ENCODE measurements at places on chromosomes 6 and 20.
A peak's percentile ranks its signal among the peaks of the same experiment; 100 is the strongest.

GRCh38 chr6:109945091-109945490 is 33.0 kb upstream of the GPR6 start:
- DNase-seq = no peak

DNA sequence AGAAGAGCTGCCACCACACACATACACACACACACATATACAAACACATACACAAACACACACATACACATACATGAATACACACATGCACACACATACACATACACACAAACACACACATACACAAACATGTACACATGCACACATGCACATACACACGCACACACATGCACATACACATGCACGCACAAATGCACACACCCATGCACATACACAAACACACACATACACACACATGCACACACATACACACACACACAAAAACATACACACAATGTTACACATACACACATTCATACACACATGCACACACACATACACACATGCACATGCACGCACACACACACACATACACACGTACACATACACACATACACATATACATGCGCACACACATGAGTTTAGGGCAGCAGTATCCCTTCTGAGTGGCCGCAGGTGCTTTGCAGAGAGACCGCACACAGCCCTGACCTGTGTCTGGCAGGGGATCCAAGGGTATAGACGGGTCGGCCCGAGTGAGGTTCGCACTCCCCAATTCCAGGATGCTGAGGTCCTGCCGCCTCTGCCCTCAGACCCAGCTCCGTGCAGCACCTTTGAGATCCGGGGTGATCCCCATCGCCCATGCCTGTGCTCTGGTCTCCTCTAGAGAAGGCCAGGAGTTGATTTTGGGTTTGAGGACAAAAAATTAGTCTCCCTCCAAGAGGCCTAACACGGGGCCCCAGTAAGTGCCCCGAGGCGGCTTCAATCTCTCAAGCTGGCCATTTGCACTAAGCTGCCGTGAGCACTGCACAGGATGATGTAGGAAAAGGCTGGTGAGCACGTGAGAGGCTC is 56.8 kb downstream of the TMEM242 start:
- no peak for DNase-seq

GRCh38 chr6:72616406-72617015 is 5.4 kb upstream of the KCNQ5 start:
- no peak for DNase-seq

- no peak for DNase-seq
These were observed 515.7 kb upstream of the FLRT3 start for GRCh38 chr20:14853079-14853478.

- peak; percentile 81 for DNase-seq
These were observed 10.0 kb upstream of the TBX18 start for GRCh38 chr6:84774157-84774984.

- DNase-seq = no peak
These were observed 45.2 kb downstream of the PPP1R3G start for GRCh38 chr6:5130135-5130866.

DNA sequence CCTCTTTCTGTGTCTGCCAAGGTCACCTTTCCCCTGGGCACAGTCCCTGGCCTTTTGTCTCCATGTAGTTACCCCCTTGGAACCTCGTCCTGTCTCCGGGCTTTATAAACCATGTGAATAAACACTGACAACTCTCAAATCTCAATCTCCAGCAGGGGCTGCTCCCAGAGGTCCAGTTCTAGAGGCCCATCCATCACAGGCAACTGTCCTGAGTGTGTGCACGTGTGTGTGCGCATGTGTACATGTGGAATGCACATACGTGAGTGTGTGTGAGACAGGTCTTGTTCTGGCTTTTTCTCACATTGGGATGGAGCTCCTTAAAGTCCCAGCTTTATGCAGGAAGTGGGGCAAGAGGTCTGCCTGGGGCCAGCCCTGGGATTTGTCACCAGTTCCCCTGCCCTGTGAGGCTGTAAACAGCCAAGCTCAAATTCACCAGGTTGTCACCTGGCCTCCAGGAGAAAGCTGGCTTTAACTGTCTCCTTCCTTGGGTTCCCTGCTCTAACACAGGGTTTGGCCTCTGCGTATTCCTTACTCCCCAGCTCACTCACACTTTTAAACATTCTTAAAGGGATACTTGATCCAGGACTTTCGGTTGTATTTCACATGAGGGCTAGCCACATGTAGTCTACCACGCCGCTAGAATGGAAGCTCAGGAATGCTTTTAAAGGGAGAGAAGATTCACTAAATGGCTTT is 42.7 kb downstream of the RAMACL start:
- DNase-seq = no peak

DNA sequence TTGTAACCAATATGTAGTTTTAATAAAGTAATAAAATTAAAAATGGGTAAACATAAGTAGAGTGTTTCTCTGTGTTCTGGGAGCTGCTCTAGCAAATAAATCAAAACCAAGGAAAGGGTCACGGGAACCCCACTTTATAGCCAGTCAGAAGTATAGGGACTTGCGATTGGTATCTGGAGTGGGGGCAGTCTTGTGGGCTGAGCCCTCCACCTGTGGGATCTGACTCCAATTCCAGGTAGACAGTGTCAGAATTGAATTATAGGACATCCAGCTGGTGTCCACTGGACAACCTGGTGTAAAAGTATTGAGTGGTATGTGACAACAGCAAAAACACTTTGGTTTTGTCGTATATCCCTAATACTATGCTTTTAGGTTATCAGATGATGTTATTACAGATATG is 14.5 kb downstream of the SOD2 start:
- DNase-seq = no peak

DNA sequence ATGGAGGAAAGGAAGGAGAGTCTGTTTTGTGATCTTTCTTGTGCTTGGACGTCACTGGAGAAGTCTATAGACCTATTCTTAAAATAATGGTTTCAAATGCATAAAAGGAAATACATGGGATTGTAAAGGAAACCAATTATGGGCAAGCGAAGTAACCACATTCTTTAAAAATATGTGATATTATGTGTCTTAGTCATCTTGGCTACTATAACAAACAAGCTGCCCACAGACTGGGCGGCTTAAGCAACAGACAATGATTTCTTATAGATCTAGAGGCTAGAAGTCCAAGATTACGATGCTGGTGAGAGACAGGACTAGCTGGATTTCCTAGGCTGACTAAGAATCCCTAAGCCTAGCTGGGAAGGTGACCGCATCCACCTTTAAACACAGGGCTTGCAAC is 49.4 kb upstream of the CD83 start:
- no peak for DNase-seq

GRCh38 chr6:90469906-90470305 is 117.0 kb downstream of the MAP3K7 start:
- DNase-seq = no peak

DNA sequence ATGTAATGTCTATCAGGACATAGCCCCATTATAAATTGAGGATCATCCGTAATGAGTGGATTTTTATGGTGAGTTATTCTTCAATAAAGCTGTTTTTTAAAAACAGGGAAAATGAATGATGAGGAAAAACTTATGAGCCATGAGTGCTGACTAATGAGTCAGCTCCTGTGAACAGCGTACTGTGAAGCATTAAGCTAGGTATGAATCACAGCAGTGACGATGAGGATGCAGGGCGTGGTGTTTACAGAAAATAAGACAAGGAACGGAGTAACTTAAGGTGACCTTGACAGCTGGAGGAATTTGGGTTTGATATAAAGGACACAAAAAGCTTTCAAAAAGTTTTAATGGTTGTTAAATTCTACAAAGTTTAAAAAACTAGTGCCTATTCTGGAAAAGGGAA is 96.3 kb downstream of the FOXF2 start:
- no peak for DNase-seq

GRCh38 chr6:47152666-47153403 is 110.7 kb upstream of the ADGRF1 start:
- no peak for DNase-seq

DNA sequence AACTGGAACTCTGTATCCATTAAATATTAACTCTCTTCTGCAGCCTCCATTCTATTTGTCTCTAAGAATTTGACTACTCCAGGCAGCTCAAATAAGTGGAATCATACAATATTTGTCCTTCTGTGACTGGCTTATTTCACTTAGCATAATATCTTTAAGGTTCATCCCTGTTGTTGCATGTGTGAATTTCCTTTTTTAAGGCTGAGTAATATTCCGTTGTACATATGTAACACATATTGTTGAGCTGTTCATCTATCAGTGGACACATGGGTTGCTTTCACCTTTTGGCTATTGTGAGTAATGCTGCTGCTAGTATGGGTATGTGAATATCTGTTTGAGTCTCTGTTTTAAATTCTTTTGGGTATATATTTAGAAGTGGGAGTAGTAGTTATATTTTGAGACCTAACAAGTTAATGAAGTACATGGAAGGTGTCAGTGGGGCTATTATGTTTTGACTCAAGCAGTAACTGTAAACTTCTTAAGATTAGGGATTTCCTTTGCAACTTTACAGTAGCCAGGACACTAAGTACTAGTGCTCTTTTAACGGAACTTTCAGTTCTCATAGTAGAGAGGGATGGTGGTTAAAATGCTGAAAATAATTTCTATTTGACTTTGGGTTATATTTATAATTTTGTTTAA is 29.7 kb upstream of the TMEM217 start:
- no peak for DNase-seq

- DNase-seq = no peak
These were observed 771.4 kb upstream of the MMS22L start for GRCh38 chr6:98054453-98054852.

DNA sequence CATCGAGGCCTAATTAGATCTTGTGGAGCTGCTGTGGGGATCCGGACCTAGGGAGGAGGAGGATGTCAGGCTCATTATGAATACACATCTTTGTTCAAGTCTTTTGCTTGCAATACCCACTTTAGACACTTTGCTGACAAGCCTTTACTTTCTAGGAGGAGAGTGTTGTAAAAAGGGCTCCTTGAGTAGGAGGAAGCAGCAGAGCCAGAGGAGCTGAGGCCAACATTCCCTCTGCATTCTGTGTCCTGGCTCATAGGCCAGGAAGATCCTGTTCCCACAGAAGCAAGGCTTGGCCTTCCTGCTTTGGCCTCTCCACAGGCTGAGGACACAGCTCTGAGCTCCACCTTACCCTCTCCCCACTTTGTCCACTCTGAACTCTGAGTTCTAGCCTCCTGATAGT is 67.1 kb downstream of the TPD52L1 start:
- peak; percentile 9 for DNase-seq

- DNase-seq = no peak
These were observed 71.1 kb upstream of the THEMIS start for GRCh38 chr6:127971945-127972391.

DNA sequence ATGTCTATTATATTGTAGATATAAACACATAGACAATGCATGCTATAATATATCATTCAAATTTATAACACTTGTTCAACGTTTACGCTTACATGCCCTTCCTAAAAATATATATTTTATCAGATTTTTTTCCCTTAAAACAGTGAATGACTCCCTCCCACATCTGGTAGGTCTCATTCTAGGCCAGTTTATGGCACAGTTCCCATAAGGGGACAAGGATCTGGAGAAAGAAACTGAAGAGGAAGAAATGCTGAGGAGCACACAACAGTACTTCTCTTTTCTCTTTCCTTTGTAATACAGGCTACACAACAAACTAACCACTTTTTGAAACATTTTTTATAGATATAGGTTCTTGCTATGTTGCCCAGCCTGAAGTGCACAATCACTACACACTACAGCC is 48.6 kb upstream of the RCAN2 start:
- DNase-seq = no peak

DNA sequence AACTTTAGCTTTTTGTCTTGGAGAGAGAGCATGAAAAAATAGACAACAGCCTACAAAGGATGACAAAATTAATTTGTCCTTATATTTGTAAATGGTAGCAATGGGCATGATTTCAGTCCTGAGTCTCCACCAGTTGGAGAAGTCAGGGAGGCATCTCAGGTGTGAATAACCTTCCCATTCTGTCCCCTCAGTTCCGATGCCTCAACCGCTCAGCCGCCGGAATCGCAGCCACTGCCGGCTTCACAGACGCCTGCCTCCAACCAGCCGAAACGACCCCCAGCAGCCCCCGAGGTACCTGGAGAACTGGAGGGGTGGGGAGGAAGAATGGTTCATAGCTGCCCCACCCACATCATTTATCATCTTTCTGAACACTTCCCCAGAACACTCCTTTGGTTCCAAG is 3.6 kb downstream of the PRRC2A start:
- no peak for DNase-seq

DNA sequence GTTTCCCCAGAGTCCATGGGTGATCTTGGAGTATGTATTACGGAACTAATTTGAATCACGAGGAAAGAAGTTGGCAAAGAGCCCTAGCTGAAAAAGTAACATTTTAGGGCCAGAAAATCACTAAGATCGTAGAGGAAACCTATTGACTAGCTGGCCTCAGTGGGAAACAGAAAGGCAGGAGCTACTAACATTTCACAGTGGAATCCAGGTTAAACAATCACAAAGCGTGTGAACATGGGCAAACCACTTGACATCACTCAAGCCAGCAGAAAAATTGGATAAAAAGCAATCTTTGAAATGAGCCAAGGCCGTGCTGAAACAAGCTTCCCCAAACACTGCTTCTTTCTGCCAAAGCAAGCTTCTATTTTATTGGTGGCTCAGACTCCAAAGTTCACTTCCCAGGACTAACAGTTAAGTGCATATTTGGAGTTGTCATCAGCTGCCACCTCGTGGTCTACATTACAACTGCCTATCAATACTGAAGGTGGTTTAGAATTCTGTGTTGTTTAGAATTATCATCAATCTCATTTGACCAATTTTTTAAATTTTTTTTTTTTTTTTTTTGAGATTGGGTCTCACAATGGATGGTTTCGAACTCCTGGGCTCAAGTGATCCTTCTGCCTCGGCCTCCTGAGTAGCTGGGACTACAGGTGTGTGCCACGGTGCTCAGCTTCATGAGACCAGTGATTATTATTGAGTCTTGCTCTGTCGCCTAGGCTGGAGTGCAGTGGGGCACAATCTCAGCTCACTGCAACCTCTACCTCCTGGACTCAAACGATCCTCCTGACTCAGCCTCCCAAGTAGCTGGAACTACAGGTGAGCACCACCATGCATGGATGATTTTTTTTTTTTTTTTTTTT is 10.6 kb downstream of the RPS10 start:
- DNase-seq = peak; percentile 9

- no peak for DNase-seq
These were observed 3.3 kb upstream of the BIRC7 start for GRCh38 chr20:63232235-63233060.

DNA sequence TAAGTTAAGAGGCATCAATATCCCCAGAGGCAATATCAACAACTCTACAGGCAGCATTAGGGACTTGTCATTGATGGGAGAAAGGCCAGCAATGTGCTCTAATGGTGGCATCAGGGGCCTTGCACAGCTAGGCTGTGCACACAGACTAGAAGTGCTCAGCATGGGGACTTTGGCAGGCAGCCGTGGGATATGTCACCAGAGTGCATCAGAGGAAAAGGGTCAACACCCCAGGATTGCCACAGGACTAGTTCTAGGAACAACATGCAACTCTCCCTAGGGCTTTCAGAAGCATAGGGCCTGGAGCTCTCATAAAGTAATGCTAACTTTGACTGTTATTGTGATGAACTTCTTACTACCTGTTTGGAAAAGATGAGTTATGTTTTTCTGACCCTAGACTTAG is 32.2 kb upstream of the OSTM1 start:
- no peak for DNase-seq

- peak; percentile 41 for DNase-seq
These were observed at the start of gene GJA1 for GRCh38 chr6:121435444-121436069. GJA1 (plus strand) TSS chr6:121435646; CDS start chr6:121446848, 11,202 bp downstream.

Measured in endothelial cell (in vitro differentiated cells).